ENCODE measurements at places on chromosomes 7 and 10. TPM values are rescaled to one million over a fixed set of nuclear protein-coding genes. Genes with fewer than 3 reads are reported as not detected.
A peak's percentile ranks its signal among the peaks of the same experiment; 100 is the strongest.

- DNase-seq: no peak
These were observed 515 bp downstream of the RALA start for GRCh38 chr7:39623732-39624441.

NUPR2 gene
- not detected for polyA plus RNA-seq

GRCh38 chr7:33940503-33940902 lies 35.2 kb downstream of the BMPER start:
- DNase-seq: no peak

LRRC4 gene
- polyA plus RNA-seq: 0.35 TPM

TAS2R60 gene
- not detected for polyA plus RNA-seq

- DNase-seq: no peak
These were observed 123.2 kb upstream of the RAB18 start for GRCh38 chr10:27380929-27381358.

DNA sequence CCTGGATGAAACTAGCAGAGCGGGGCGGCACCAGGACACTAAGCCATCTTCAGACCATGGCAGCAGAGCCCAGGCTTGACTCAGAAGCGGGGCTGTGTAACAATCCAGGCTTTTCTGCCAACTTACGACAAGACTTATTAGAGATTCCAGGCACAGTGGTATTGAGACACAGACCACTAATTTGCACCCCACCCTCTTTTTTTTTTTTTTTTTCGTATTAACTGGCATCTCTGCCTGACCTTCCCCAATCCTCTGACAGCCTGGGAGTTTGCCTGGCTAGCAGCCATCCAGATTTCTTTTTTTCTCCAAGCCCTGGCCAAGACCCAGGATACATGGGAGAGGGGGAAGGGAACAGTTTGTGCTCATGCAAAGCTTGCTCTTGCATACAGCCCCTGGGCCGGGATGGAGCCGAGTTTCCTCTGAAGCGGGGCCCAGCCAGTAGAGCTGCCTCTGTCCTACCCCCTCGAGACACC lies 182.4 kb downstream of the PLXNA4 start:
- DNase-seq: no peak

- DNase-seq: no peak
These were observed 138.0 kb downstream of the CAMK1D start for GRCh38 chr10:12487366-12487765.

DNA sequence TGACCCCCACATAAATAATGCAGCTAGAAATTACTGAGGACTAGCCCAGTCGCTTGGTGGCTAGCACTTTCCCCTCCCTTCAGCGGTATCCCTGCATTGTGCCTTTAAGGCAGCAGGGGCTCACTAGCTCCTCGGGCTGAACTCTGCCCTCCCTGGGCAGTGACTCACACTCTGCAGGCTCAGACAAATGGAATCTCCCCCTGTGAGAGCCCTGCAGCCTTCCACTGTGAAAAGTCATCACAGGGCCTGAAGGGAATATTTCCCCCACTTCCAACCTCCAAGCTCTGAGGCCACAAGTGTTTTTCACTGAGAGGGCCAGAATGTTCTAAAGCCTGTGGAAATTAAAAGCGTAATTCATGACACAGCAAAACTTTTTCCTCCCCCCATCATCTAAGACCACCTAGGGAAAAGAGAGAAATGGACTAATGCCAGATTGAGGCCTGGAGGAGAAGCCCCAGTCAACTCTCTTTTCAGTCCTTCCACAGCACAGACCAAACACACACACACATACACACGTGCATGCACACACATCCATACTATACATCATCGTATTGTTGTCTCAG lies 93.6 kb upstream of the COL1A2 start:
- DNase-seq: peak; percentile 94

SH2D4B gene
- not detected for polyA plus RNA-seq

DNA sequence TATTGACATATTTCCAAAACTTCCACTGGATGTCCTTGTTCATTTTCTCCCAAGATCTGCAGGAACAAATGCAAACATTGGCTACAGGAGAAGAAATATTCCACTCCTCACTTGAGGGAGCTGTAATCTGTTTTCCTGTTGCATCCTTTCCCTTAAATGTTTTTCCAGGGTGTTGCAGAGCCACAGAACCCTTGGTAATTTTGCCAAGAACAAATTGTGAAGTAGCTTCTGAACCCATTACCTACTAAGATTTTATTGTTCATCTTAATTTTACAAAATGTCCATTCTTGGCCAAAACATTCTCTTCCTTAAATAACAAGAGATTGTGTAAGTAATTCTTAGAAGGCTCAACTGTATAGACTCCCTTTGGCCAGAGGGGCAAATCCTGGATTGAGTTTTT lies 177.0 kb downstream of the GNAT3 start:
- no peak for DNase-seq

GRCh38 chr10:110723224-110723891 lies 79.2 kb downstream of the RBM20 start:
- no peak for DNase-seq

- DNase-seq: no peak
These were observed 7.0 kb upstream of the PDCD4 start for GRCh38 chr10:110864662-110865140.

GRCh38 chr7:28070297-28071055 lies 110.1 kb downstream of the JAZF1 start:
- DNase-seq: no peak

All from AG04450 (cell line).